Fibroblast of pulmonary artery (primary cell): ENCODE measurements at places on chromosomes 11 and 22.

GRCh38 chr11:63553759-63554158, 9.4 kb downstream of the PLAAT2 start:
- DNase-seq, result no peak

- DNase-seq, result no peak
These were observed 465 bp downstream of the MAPK1 start for GRCh38 chr22:21866833-21867527.

GRCh38 chr11:12461516-12461915, 84.1 kb downstream of the PARVA start:
- no peak for DNase-seq

DNA sequence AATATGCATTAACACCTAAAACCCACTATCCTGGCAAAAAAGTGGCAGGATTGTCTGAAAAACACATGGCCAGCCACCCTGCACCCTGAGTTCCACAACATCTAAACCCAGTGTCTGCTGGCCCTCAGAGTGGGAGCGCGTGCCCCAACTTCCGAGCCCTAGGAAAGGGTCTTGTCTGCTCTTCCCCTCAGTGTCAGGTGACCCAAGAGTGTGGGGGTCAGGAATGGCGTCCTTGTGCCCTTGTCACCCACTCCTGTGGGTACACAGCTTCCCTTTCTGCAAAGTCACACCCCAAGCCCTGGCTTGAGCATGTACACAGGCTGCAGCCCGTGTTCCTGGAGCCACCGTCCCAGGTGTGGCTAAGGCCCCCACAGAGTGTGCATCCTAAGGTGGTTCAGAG, 67.6 kb downstream of the CDKN1C start:
- DNase-seq, result no peak

DNA sequence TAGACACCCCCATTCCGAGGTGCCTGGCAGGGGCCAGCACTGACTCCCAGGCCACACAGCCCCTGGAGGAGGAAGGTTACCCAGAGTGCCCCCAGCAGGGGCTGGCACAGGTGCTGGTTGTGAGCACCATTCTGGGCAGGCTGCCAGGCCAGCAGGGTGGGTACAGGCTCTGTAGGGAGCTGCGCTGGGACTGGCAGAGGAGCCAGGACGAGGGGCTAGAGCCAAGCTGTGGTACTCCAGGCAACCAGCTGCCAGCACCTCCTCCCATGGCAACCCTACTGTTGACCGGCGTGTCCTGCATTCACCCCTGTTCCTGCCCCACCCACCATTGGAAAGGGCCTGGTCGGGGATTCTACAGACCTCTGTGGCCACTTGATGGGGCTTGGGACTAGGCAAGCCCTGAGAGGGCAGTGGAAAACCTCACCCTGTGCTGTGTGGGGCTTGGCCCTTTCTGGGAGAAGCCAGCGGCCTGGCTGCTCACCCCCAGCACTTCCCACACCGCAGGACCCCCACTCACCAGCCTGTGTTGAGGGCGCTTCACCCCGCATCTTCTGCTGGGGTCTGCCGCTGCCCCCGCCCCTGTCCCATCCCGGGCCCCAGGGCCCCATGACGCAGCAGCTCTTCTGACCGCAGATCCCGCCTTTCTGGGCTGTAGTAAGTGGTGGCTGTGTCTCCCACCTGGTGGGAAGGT, 1.9 kb downstream of the CLDN5 start:
- no peak for DNase-seq

GRCh38 chr22:47029244-47030074, 267.0 kb downstream of the TBC1D22A start:
- DNase-seq, result no peak
